ENCODE measurements at places on chromosomes 7 and 10.
A peak's percentile ranks its signal among the peaks of the same experiment; 100 is the strongest.

- no peak for DNase-seq
Measured at GRCh38 chr10:32984003-32984600, 26.1 kb upstream of the ITGB1 start.

DNA sequence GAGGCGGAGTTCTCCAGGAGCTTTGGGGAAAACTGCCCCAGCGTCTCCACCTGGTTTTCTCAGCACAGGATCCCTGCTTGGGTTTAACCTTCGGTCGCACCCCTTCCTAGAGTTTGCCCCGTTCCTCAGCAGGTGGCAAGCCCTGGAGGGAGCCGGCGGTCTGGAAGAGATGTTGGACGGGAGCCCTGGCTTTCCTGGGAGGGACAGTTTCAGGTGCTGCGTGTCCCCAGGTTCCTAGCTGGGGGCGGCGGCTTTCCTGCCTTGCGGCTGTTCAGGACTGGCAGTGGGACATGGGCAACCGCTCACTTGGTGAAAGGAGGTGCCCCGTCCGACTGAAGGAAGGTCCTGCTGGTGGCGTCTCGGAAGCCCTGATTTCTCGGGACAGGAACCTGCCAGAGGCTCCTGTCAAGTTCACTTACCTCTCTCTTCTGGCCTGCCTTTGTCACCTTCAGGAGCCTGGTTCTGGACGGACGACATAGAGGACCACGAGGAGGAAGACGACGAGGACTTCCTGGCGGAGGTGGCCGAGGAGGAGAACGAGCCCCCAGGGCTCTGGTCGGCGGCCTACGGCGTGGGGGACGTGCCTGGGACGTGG is 14.8 kb downstream of the ZNF316 start:
- no peak for DNase-seq

- DNase-seq = peak; percentile 74
Measured at GRCh38 chr10:70145666-70146488, 623 bp downstream of the TYSND1 start.

DNA sequence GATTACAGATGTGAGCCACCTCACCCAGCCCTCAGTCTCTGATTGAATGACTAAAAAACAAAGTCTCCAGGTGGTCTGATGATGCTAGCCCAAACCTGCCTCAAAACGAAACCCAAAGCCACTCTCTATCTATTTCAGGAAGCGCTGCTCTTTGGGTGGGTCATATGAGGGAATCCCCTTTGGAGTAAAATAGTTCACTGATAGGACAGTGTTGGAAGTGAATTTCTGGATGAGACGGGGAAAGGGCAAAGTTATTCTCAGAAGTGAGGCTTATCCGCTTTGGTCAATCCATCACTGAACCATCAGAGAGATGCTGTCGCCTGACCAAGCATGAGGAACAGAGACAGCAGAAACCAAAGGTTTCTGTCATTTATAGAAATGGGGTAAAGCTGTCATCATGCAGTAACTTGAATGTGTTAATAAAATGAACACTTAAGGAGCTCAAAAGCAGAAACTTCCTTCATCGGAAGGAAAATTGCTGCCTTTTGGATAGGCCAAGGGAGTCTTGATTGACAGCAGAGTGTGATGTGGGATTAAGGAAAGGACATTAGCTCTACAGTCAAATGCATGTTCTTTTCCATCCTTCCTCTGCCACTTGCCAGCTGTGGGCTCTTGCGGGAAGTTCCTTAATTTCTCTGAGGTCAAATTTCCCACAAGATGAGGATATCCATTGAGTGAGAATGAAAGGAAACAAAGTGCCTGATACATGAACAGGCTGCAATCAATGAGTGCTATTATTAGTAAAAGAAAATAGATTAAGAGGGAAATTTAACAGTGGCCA is 64.9 kb upstream of the C1QL3 start:
- no peak for DNase-seq

GRCh38 chr7:114081606-114082425 is 163.0 kb upstream of the PPP1R3A start:
- no peak for DNase-seq

All from activated naive CD4-positive, alpha-beta T cell treated with anti-CD3 and anti-CD28 coated beads, Interleukin-2, amount 50 U/mL, for 16 hours (primary cell).